Fibroblast of the conjunctiva (primary cell): ENCODE measurements at places on chromosomes 1 and 21.

GRCh38 chr1:93347334-93347899 is 1.7 kb downstream of the DR1 start:
- no peak for DNase-seq

GRCh38 chr1:89355056-89355455 is 8.8 kb upstream of the GBP6 start:
- DNase-seq = no peak

DNA sequence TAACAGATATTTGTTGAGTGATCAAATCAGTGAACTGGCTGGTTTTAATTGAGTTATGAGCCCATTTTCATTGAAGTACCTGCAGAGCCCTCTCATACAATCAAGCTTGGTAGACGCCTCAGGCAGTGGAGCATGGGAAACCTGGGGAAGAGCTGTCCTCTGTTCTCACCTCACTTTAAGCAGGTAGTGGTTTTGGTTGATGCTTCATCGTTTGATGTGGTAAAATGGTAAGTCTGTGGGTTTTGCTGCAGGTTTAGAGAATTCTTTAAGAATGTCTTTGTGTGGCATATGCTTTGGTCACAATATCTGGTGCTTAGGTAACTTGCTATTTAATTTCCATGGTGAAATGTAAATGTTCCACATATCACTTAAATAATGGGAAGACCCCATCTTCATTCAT is 10.0 kb downstream of the LAMC1 start:
- no peak for DNase-seq

DNA sequence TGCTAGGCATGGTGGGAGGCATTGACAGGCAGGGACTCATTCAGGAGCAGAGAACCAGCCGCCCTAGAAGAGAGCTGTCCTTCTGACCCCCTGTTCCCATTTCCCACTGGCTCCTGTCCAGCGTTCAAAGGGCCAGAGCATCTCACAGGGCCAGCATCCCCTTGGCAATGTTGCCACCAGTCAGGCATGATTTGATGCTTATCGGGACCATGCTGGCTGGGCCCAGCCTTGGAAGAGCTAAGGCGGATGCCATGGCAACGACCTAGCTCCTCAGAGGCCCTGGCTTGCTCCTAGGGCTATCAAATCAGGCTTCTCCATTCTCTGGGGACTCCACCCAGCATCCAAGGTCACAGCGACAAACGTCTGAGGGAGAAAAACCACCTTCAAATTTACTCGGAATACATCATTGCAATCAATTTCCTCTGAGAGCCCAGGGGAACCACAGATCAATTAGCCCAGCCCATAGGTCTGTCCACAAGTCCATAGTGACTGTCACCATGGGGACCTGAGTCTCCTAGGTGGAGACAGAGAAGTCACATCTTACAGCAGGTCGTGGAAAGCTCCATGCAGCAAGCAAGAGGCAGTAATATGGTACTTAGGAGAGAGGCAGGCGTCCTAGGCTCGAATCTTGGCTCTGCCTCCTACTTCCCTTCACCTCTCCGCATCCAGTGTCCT is 14.1 kb upstream of the VWA5B1 start:
- no peak for DNase-seq

DNA sequence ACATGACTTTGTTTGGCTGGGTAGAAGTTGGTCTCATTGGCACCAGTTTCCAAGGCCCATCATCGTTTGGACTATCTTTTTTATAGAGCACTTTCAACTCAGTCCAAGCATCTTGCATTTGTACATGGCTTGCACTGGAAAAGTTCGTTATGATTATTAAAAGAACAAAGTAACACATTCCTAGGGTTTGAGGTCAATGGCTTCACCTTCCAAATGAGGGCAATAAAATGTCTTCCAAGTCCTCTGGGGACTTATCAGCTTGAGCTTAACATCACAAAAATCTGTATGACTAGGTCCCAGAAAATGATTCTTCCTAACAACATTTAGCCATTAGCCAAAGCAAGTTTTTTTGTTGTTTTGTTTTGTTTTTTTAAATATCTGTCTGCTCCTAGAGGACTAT is 610.8 kb downstream of the LMO4 start:
- DNase-seq = no peak

GRCh38 chr1:153962088-153963029 is 978 bp downstream of the SLC39A1 start:
- DNase-seq = no peak

- no peak for DNase-seq
Observed at GRCh38 chr1:195715652-195716051, 892.6 kb downstream of the KCNT2 start.
